ENCODE measurements at places on chromosomes 4 and X.

DNA sequence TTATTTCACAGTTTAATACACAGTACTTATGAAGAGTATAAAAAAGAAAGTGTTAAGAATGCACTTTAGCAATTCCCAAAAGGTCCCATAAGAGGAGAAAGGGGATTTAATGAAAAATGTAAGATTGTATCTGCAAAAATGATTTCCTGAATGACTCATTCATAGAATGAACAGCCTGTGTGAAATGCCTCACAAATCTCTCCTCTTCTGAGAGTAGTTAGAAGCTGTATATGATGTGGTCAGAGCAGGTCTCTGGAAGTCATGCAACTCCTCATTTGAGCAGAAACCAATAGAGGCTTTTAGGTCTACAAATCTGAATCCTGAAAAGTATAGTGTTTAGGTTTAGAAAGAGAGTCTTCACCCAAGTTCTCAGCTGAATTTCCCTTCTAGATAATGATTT is 381.3 kb upstream of the INTU start:
- peak; percentile 38 for DNase-seq

GRCh38 chrX:95505721-95506120 is 1178.9 kb upstream of the DIAPH2 start:
- no peak for DNase-seq

DNA sequence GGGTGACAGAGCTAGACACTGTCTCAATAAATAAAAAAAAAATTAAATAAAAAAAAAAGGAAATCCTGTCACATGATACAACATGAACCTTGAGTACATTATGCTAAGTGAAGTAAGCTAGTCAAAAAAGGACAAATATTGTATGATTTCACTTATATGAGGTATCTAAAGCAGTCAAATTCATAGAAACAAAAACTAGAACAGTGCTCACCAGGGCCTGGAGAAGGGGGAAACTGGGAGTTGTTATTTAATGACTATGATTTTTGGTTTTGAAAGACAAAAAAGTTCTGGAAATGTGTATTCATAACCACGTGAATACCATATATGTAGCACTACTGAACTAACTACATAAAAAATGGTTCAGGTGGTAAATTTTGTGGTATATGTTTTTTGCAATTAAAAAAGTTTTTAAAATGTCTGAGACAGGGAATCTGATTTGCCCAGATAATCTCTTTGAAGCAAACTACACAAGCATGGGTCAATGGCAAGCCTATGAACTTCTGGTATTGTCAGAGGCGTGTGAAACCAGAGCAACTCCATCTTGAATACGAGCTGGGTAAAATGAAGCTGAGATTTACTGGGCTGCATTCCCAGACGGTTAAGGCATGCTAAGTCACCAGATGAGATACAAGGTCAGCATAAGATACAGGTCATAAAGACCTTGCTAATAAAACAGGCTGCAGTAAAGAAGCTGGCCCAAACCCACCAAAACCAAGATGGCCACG is 42.3 kb downstream of the ANAPC10 start:
- no peak for DNase-seq

DNA sequence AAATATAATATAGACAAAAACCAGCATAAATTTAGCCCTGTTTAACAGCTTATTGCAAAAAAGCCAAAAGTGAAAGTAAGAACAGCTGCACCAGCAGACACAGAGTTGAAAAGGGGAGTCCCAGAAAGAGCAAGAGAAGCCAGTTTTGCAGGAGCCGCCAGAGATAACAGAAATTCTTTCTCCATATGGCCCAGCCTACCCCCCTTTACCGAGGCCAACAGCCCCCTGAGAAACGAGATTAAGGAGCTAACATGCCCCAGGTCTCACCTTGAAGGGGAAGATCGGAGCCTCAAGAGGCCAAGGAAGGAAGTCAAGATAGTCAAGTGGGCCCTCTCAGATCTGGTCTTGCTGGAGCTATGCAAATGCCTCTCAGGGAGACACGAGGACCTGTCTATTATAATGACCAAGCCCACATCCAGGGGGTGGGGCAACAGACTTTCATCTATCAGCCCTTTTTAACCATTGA is 4.8 kb downstream of the ACOX3 start:
- DNase-seq: no peak

- DNase-seq: peak; percentile 62
Measured at GRCh38 chr4:173074501-173074946, 94.1 kb upstream of the GALNT7 start.

DNA sequence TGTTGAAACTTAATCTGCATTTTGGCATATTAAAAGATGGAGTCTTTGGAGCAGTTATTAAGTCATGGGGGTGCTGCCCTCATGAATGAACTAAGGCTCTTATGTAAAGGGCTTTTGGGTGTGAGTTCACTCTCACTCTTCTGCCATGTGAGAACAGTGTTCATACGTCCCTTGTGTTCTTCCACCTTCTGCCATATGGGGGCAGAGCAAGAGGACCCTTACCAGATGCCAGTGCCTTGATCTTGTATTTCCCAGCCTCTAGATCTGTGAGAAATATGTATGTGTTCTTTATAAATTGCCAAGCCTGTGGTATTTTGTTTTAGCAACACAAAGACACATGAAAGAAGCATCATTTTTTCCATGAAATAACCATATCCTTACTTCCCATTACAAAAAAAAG is 213.9 kb downstream of the SPOCK3 start:
- no peak for DNase-seq

DNA sequence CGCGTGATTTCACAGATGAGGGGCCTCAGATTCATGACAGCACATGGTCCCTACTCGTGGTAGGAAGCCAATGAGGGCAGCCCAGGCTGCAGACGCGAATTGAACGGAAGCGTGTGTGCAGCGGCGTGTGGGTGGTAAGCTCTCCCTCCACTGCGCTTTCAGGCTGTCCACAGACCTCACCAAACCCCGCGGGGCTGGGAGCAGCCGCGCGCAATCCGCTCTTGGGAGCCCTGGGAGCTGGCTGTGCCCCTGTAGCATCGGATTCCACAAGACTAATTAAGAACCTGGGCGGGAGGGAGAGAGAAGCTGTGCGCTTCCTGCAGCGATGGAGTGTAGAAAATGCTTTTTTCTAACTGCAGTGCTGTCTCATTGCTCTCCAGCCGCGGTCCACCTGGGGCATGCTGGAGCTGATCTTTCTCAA is 134.9 kb downstream of the STOX2 start:
- DNase-seq: peak; percentile 6

DNA sequence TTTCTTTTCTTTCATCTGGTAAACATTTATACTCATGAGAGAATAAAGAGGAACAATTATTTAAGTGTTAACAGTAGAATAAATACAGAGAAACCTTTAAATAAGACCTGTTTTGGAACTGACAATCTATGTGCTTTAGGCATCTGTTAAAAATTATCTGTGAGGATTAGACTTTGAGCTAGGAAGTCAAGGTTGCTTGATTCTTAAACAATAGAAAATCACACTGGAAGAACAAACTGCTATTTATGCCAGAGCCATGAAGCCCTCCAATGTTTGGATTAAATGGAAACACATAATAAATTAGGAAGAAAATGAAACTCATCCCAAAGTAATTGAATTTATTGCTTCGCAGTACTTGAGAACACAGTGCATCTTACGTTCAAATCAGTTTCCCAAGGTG is 207.2 kb upstream of the NPY2R start:
- DNase-seq: no peak

DNA sequence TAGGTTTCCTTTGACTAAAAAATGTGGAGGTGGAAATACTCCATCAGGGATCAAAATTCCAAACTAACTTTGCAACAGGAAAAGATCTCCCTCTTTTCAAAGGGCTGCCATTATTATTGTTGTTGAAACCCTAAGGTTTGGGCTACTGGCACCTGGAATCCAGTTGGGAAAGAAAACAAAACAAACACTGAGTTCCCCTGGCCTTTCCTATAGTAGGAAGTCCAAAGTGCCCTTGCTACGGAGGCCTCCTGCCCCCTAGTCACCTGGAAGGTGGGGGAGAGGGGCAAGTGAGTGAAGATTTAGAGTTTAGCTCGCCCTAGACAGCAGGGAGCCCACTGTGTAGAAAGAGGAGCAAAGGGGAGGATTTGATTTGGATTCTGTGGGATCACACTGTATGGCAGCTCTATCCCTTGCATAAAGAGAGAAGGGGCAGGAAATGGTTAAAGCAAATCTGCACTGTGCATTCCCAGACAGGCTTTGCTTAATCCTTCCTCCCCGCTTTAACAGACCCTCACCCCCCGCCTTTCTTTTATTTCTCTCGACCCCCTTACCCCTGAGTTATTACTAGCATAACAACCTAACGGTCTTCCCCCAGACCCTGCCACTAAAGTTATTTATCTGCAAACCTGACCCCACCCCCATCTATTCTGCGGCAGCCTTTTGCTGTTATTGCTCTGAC is 627 bp upstream of the FAT4 start:
- DNase-seq: peak; percentile 9

Data from EL (cell line).